ENCODE measurements at places on chromosomes 2 and 18.

DNA sequence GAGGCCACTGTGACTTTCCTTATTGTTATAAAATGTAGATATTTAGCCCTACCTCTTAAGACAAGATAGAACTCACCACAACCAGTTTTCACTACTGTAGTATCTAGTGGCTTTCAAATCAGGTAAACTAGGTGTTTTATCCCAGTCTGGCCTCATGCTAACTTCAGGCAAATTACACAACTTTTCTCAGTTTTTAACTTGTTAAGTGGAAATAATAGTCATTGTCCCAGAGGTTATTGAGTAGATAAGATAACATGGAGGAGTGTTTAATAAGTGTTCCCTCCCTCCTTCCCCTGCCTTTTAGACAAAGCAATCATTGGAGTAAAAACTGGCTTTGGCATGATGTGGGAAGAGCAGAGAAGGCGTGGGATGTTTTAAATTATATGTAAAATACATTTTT lies 27.3 kb downstream of the ANXA4 start:
- DNase-seq, result no peak

DNA sequence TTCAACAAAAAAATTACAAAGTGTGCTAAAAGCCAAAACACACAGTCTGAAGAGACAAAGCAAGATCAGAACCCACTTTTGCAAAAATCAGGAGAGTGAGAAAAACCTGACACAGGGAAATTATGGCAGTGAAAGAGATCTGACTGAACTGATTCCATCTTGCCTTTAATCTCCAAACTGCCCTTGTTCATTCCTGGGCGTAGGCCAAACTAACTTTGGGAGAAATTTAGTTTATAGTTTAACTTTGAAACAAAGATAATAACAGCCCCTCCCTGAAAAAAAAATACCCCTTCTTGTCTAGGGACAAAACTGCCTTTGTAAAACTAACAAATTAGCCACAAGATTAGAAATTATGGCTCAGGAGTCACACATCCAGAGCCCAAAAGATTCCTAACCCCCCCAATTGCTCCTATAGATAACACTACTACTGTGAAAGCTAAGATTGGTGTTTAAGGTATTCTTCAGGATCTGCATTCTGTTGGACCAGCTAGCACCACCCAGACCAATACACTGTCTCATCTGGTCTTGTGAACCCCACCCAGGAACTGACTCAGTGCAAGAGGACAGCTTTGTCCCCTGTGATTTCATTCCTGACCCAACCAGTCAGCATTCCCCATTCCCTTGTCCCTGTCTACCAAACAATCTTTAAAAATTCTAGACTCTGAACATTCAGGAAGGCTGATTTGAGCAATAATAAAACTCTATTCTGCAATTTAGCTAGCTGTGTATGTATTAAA lies 226.1 kb upstream of the SH3BP4 start:
- no peak for DNase-seq

DNA sequence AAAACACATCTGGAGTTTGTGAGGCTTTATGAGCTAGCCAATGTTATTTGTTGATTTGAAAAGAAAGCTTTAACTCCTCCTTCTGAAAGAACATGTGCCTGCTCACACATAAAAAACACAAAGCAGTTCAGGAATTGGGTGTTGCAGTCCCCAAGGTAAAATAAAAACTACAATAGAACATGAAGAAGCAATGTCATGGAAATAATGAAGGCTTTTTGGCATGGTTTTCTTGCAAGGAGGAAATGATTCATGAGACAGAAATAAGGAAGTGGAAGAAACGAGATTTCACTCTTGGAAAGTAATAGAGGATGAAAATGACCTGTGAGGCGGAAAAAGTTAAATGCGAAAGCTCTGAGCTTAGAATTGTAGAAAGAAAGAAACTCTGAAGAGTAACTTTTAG lies 81.1 kb downstream of the TRIB2 start:
- no peak for DNase-seq

GRCh38 chr2:173611121-173611520 lies 256.4 kb downstream of the CDCA7 start:
- DNase-seq, result no peak

- no peak for DNase-seq
Measured at GRCh38 chr2:232333361-232334135, 45.0 kb upstream of the ALPP start.

GRCh38 chr2:235021752-235022151 lies 69.9 kb downstream of the SH3BP4 start:
- DNase-seq, result no peak

DNA sequence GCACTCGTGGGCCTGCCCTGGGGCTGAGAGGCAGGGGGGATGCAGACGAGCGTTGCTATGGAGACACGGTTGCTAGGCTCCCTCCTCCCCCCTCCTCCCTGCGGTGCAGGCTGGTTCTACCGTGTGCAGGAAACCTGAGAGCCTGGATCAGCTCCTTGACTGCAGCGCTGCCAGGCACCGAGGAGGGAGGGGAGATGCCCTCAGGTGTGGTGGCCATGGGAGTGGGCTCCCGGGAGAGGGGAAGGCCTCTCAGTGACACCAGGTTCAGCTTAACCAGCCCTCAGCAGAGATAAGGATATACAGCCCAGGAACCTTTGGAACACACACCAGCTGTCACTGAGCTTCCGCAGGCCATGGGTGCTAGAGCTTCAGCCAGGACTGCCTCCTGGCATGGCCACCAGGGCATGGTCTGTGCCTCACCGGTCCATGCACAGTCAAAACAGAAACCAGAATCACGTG lies 124.4 kb upstream of the PXDN start:
- DNase-seq, result no peak

DNA sequence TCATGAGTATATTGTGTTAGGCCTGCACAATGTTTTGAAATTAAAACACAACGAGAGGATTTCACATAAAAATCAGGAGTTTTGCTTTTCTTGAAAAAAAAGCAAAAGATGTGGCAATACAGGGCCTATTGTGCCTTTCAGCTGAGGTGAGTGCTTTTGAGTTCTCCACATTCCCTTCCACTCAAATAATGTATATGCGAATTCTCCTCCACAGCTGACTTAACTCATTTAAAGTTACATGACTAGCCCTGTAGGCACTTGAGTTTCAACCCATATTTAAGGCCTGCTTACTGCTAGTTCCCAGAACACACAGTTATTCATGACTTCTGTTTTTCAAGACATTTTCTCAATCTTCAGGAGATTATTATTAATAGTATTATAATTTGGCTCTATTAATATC lies 353.1 kb downstream of the NUP35 start:
- no peak for DNase-seq

- DNase-seq, result no peak
Measured at GRCh38 chr2:36322108-36322507, 33.5 kb upstream of the CRIM1 start.

DNA sequence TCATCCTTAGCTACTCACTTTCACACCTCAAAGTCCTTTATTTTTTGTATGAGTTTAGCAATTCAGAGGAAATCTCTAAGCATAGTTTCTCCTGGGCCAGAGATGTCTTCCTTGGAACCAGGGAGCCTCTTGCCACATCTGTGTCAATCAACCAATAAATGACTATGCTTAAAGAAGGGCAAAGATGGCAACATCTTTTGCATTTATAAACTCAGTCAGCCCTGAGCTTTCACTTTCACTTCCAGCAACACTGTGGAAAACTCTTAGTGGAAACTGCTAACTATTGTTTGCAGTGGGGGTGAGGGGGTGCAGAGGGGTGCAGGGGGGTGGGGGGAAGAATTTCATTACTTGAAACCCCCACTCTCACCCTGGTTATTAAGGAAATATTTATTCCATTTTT lies 3.4 kb downstream of the ACVR1C start:
- no peak for DNase-seq

DNA sequence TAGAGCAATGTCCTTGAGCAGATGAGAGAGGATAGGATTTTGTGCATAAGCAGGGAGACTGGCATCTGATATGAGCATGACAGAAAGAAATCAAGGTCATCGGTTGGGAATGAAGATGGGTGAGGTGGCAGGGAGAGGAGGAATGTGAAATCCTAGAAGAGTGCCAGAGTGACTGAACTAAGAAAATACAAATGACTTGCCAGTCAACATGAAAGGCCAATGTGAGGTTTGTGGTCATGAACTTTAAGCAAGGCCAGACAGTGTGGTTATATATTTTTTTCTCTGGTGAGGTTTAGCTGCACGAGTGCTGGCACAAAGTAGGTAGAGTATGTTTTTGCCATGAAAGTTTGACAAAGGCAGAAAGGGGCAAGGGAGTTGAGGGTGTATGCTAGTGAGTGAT lies 21.2 kb downstream of the QPCT start:
- no peak for DNase-seq

- no peak for DNase-seq
Measured at GRCh38 chr18:8406868-8407250, 202.4 kb upstream of the RAB12 start.

DNA sequence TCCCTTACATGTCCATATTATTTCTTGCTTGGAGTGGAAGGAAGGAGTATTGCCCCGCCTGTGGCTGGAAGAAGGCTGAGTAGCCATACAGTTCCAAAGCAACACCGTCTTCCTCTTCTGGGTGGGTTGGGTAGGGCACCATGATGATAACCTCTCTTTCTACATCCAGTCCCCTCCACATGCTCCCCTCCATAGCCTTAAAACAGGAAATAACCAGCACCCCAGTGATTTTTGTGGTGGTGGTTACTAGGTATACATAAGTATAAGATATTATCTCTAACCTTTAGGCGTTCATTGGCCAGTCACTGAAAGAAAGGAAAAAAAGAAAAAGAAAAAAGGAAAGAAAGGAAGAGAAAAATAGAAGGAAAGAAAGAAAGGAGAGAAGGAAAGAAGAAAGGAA lies 63.1 kb downstream of the CXCR4 start:
- DNase-seq, result no peak

DNA sequence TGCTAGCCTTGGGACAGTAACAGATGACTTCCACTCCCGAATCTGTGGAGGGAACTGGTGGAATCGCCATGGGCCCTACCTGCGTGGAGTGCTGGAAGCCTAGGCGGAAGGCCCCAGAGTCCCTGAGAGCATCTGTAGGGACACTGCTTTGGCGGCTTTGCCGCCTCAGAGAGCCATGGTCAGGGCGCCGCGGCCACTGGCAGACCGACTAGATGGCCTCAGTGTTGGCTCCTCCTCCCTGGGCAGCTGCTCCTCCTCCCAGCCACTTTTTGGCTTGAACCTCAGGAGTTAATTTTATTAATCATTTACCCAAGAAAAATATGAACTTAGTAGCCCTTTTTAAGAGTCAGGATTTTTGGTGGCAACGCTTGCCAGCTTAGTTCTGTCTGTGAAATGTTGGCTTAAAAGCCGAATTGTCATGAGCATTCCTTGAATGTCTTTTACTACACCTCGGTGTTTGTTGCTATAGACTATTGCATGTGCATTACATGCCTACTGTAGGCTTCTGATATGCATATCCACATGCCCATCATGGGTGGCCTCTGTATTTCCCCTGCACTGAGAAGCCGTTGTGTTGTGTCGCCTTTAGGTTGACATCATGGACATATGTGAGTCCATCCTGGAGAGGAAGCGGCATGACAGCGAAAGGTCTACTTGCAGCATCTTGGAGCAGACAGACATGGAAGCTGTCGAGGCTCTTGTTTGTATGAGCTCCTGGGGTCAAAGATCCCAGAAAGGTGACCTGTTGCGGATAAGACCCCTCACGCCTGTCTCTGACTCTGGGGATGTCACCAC lies 2.4 kb downstream of the KLF11 start:
- DNase-seq, result no peak

DNA sequence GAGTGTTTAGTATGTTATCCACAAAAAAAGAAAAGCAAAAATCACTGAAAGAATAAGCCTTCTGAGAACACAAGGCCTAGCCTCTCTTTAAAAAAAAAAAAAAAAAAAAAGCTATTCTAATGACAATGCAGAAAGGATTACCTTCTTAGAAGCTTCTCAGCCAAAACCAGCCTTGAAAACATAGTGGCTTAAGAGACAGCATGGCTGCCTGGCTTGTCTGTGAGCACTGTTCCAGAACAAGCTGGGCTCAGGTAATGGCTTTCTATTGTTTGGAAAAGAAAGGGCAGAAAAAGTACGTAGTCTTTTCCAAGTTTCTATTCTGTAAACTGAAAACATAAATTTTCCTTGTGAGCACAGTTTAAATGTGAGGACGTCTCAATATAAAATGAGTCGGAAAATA lies 119.5 kb downstream of the MAP3K20 start:
- no peak for DNase-seq

DNA sequence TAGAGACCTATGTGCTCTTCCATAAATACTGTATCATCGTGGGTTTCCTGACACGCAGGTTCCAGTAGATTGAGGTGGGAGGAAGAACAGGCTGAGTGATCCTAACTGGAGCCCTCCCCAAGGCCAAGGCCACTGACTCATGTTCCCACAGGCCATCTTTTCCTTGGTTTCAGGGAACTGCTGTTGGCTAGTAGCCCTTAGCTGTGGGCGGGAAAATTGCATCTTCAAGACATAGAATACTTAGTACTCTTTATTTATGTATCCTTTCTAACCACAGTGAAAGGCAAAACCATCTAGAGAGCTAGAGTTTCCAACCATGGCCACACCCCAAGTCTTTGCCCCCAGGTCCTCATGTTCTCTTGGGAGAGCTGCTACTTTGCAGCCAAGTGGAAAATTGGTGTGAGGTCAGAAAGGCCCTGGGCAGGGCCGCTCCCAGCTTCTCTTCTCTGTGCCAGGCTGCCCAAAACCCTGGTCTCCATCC lies 55.9 kb downstream of the COPS8 start:
- DNase-seq, result no peak

- DNase-seq, result no peak
Measured at GRCh38 chr2:176138526-176138922, 9.0 kb downstream of the HOXD8 start.

- no peak for DNase-seq
Measured at GRCh38 chr2:152250421-152251100, 75.0 kb upstream of the STAM2 start.

GRCh38 chr2:119517433-119517832 lies 6.8 kb downstream of the SCTR start:
- DNase-seq, result no peak
